ENCODE measurements at places on chromosomes 5 and 9. TPM values are rescaled to one million over a fixed set of nuclear protein-coding genes. Genes with fewer than 3 reads are reported as not detected.

GRCh38 chr5:76521240-76521758 is 101.9 kb downstream of the F2RL2 start:
- peak; percentile 28 for DNase-seq

Gene SPINK4
- polyA plus RNA-seq: not detected

- peak; percentile 54 for DNase-seq
Observed at GRCh38 chr9:108550106-108550505, 305.7 kb downstream of the ACTL7B start.

DNA sequence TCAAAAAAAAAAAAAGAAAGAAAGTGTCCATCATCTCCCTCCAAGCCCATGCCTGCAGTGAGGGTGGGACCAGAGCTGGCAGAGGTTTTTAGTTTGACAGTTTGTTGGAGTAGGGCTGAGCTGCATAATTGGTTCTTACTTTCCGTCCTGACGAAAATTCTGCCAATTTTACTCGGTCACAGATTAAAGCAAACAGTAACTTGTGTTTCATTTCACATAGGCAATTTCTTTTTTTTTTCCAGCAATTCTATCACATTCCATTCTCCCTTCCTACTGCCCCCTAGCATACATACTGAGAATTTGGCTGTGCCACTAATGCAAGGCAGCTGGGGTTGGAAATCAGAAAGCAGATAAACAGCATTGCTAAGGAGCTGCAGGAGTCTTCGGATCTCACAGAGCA is 132.4 kb downstream of the FRMD3 start:
- no peak for DNase-seq

DNA sequence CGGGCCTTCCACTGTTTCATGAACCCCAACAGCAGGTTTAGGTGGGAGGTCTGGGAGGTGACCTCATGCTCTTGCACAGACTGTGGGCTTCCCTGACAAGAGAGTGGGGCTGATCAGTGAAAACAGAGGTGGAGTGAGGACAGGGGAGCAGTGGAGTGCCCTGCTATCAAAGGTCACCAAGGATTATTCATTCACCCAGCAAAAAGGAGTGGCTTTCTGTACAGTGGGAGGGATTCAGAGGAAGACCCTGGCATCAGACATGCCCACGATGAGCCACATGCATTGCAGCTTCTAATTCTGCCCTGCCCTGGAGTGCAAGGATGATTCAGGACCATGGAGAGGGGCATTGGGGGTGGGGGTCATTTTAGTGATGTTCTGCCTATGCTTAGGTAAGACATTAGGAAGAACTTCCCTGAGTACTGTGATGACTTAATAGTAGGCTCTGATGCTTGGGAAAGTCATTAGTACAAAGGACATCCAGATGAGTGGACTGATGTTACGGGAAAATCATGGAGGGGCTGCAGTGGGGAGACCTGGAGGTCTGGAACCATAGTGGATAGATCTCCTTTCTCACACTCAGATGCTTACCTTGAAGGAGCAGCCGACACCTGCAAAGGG is 12.8 kb downstream of the TRAF1 start:
- no peak for DNase-seq

Gene PLPP7
- 2.8 TPM for polyA plus RNA-seq

Gene SPATA31D4
- not detected for polyA plus RNA-seq

- peak; percentile 3 for DNase-seq
Observed at GRCh38 chr5:120901199-120901598, 437.1 kb downstream of the PRR16 start.

Gene SLC46A2
- not detected for polyA plus RNA-seq

Gene ZFP2
- polyA plus RNA-seq: 0.27 TPM

Gene CLIC3
- polyA plus RNA-seq: 1.5 TPM

Gene GPX3
- 217 TPM for polyA plus RNA-seq
